Chondrocyte (in vitro differentiated cells): ENCODE measurements at places on chromosomes 7 and 10. TPM values are rescaled to one million over a fixed set of nuclear protein-coding genes. Genes with fewer than 3 reads are reported as not detected.

The VAX1 gene
- total RNA-seq: 5.2 TPM in 1 of 3 replicates, not detected in the others

The CHCHD1 gene
- 14.8 to 27.5 TPM (median 17.4 TPM) in 3 replicates for total RNA-seq

The NPC1L1 gene
- total RNA-seq: not detected in 3 replicates

The BUD23 gene
- total RNA-seq: 39.2 to 43.4 TPM (median 42.6 TPM) in 3 replicates

The KCP gene
- 1.3 to 1.5 TPM in 2 of 3 replicates, not detected in the other for total RNA-seq

The FAM13C gene
- 4.9 to 5.9 TPM (median 5.1 TPM) in 3 replicates for total RNA-seq

The BMPR1A gene
- 67.2 to 79.7 TPM (median 74.2 TPM) in 3 replicates for total RNA-seq

DNA sequence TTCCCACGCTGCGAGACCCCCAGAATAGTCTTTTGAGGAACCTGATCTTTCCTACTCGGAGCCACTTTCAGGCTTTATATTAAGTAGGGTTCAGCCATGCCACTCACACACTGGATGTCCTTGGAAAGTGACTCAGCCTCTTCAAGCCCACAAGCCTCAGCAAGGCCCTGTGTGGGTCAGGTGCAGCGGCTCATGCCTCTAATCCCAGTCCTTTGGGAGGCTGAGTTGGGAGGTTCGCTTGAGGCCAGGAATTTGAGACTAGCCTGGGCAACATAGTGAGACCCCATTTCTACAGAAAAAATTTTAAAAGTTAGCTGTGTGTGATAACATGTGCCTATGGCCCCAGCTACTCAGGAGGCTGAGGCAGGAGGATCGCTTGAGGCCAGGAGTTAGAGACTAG lies 119.7 kb upstream of the TNRC18 start:
- DNase-seq: no peak

GRCh38 chr7:150842716-150843115 lies 9.6 kb upstream of the AOC1 start:
- no peak for DNase-seq

DNA sequence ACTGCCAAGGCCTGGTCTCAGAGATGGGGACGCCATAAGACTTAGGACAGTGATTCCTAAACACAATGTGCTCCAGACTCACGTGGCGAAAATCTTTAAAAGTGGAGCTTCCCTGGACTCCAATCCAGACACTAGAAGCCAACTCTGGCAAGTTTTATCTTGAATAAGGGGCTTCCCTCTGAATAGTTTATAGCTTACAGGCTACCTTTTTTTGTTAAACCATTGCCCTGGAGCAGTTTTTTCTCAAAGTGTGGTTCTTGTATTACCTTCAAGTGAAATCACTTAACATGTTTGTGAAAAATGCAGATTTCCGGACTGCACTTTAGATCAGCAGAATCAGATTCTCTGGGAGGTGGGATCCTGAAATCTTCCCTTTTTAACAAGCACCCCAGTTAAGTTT lies 171.7 kb upstream of the PHF14 start:
- no peak for DNase-seq

- no peak for DNase-seq
Observed at GRCh38 chr7:50591480-50592438, 26.6 kb upstream of the DDC start.

DNA sequence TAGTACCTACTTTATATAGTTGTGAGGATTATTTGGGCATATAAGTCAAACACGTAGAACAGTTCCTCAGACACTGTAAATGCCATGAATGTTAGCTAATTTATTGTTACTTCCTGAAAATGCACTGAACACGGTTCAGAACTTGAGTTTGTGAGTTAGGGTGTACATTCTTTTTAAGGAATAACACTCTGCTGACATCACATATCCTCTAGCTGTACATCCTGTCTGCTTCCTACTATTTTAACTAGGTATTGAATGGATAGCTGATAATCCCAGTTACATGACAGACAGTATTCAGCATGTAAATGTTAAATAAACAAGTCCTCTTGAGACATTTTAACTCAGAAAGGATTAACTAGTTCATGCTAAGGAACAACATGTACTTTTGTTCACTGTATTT lies 16.0 kb downstream of the SAMD8 start:
- DNase-seq: no peak

DNA sequence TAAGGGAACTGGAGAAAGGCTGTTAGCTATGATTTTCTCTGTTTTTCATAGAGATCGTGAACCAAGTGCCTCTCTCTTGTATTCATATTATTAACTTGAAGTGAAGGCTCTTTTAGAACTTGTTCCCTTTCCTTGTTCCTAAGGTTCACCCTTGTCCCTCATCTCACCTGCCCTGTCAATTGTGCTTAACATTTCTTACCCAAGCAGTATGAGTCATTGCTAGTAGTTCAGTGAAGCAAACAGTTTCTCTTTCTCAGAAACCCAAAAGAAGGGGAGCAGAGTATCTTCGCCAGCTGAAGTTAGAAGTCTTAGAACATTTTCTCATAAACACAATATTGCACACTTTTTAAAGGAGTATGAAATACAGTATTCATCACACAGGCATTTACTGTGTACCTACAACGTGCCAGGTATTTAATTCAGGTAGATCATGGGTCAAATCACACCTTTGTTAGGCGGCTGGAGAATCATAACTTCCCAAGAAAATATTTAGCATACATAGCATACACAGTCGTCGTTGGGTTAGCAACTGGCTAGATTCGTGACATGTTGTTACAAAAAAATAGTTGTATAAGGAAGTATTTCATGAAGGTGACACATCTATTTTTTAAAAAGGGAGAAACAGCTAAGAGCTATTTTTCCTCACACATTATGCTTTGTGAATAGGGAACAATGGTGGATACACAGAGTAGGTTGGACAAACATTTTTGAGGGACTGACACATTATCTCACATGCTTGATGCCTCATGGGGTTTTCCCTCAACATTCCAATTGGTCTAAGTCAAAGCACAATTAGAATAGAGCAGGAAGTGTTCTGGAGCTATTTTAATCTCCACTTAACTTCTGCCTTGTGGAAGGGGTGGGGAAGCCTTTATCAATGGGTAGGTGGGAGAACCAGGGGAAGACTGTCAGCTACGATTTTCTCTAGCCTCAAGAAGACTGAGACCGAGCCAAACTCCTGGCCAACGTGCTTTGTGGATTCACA lies 13.2 kb downstream of the HDAC9 start:
- DNase-seq: no peak

- no peak for DNase-seq
Observed at GRCh38 chr10:3720228-3721019, 64.6 kb downstream of the KLF6 start.

GRCh38 chr7:86784765-86785164 lies 141.1 kb downstream of the GRM3 start:
- DNase-seq: no peak

- DNase-seq: no peak
Observed at GRCh38 chr7:78368771-78369170, 570.2 kb downstream of the PHTF2 start.

- no peak for DNase-seq
Observed at GRCh38 chr10:128739930-128740329, 613.7 kb upstream of the MKI67 start.

GRCh38 chr7:132614428-132615318 lies 38.4 kb upstream of the PLXNA4 start:
- no peak for DNase-seq

DNA sequence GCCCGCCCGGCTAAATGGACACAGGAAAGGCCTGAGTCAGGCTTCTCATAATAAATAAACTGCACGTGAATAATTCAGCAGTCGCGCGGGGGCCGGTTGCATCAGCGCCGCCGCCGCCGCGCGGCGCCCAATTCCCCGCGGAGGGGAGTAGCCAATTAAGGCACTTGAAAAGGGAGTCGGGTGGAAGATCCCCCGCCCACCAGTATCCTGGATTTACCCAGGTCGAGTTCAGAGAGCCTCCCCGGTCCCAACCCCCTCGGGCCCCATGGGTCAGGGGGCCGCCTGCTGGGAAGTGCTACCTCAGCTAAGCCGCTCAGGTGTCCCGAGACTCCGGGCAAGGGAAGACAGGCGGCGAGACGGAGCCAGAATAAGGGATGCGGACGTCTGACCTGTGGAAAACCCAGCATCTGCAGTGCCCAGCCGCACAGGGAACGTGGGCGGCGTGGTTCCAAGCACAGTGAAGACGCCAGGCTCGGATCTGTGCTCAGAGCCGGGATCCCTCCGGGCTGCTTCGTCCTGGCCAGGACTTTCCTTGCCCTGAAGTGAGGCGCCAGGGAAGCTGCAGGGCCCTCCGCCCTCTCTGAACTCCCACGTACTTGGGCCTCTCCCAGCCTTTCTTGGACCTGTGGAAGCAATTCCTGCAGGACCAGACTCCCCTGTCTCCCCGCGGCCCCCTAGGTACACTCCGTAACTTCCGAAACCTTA lies 7.3 kb upstream of the LBX1 start:
- no peak for DNase-seq

DNA sequence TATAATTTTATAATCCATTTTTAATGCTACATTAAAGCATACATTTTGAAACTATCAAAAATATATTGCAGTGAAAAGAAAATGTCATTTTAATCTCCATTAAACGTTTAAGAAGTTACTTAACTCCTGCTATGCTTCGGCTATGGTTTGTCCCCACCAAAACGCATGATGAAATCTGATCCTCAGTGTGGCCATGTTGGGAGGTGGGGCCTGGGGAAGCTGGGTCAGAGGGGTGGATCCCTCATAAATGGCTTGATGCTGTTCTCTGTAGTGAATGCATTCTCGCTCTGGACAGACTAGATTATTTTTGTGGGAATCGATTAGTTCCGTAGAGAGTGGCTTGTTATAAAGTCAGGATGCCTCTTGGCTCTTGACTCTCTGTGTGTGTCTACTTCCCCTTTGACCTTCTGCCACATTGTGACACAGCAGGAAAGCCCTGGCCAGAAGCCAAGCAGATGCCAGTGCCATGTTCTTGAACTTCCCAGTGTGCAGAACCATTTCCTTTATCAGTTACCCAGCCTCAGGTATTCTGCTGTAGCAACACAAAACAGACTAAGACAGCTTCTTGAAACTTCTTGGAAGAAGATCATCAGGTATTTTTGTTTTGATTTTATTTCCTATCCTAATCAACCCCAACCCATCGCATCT lies 77.8 kb downstream of the TCERG1L start:
- DNase-seq: no peak

- no peak for DNase-seq
Observed at GRCh38 chr7:70678621-70679251, 453.2 kb upstream of the GALNT17 start.

- no peak for DNase-seq
Observed at GRCh38 chr10:54402576-54402975, 398.5 kb downstream of the PCDH15 start.

DNA sequence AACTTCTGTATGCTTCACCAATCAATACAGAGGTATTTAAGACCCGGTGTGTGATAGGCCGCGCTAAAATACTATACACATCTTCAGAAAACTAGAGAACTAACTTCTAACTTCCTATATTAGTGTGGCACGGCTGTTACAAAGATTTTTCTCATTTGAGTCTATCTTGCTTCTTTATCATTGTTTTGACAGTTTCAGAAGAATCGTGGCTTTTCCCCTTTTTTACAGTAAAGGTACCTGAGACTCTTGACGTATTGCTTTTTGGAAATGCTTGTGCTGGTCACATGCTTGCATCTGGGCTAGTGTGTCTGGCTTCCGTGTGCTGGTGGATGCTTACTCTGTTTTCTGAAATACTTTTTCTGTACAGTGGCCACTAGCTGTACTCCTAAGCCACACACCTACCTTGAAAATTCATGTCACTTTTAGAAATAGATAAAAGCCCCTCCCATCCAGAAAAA lies 12.7 kb downstream of the IKZF1 start:
- no peak for DNase-seq

GRCh38 chr7:50355817-50356178 lies 51.3 kb downstream of the IKZF1 start:
- DNase-seq: no peak

GRCh38 chr10:11654659-11655058 lies 43.2 kb upstream of the USP6NL start:
- no peak for DNase-seq

GRCh38 chr7:88401009-88401623 lies 94.4 kb upstream of the STEAP4 start:
- no peak for DNase-seq

GRCh38 chr7:128304212-128304611 lies 39.5 kb downstream of the RBM28 start:
- DNase-seq: no peak

DNA sequence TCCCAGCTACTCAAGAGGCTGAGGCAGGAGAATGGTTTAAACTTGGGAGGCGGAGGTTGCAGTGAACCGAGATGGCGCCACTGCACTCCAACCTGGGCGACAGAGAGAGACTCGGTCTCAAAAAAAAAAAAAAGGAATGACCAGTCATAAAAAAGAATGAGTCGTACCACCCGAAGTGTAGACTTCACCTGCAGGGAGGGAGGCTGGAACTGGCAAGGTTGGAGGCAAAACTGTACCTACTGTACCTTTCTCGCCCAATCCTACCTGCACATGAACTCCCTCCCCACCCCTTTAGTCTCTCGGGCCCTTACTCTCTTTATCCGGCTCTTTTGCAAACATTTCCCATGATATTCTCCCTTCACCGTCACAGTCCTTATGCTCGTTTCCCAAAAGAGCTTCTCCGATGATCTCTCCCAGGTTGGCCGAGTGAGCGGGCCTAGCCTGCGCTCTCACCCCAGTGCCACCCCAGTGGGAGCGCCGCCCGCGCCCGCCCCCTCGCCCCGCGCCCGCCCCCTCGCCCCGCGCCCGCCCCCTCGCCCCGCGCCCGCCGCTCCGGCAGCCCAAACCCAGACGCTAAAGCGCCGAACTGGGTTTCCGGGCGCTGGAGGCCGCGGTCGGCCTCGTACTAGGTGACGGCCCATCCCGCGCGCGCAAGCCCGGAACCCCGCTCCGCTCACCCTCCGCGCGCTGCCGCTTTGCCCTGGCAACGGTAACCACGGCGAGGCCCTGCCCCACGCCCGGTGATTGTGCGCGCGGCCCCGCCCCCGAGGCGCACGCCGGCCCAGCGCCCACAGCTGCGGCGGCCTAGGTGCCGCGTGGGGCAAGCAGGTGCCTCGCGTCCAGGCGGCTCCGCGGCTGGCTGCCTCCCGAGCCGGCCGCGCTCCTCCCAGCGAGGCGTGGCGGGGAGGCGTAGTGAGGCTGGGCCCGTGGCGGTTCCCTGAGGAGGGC lies at the start of gene SMKR1:
TSS of gene SMKR1 (plus strand) at position 772 of the 948 bp plus-strand sequence. CDS start 294 bp downstream, outside the sequence.
- DNase-seq: no peak

GRCh38 chr10:51783941-51784340 lies 84.5 kb upstream of the CSTF2T start:
- no peak for DNase-seq

DNA sequence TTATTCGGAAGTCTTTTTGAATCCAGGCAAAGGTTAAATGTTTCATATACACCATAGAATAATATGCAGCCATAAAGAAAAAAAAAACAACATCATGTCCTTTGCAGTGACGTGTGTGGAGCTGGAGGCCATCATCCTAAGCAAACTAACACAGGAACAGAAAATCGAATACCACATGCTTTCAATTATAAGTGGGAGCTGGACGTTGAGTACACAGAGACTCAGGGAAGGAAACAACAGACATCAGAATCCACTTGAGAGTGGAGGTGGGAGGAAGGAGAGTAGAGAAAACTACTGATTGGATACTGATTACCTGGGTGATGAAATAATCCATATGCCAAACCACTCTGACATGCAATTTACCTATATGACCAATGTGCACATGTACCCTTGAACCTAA lies 293.4 kb downstream of the KLF6 start:
- DNase-seq: no peak

- DNase-seq: no peak
Observed at GRCh38 chr10:46328853-46329689, 42.3 kb downstream of the ANTXRL start.
